Activated CD4-positive, alpha-beta T cell treated with anti-CD3 and anti-CD28 coated beads, Interleukin-2, amount 10 ng/mL, durations not matched to agents 24 days and 14 days (primary cell): ENCODE measurements at places on chromosomes 16 and 17.

DNA sequence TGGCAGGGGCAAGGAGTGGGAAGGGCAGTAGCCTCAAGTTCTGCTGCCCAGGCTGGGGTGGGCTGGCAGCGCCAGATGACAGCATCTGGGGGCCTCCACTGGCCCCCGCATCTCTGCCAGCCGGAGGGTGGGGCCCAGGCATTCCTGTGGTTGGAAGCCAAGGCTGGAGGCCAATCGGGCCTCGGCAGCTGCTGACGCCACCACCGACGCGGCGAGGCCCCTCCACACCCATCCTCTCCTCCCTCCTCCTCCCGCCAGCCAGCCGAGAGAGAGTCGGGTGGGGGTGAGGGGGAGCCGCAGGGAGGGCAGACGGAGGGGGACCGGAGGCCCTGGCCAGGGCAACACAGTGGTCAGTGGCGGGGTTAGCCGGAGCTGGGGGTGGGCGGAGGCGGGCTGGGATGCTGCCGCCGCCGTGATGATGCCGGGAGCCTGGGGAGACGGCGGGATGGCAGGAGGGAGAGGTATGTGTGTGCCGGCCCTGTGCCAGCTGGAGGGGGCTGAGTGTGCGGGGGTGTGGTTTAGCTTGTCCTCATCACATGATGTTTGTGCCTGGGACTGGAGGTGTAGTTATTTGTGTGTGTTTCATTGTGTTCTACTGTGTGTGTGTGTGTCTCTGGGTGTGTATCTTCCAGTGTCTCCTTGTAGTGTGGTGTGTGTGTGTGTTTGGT lies 36.6 kb downstream of the ARHGAP23 start:
- DNase-seq: no peak

DNA sequence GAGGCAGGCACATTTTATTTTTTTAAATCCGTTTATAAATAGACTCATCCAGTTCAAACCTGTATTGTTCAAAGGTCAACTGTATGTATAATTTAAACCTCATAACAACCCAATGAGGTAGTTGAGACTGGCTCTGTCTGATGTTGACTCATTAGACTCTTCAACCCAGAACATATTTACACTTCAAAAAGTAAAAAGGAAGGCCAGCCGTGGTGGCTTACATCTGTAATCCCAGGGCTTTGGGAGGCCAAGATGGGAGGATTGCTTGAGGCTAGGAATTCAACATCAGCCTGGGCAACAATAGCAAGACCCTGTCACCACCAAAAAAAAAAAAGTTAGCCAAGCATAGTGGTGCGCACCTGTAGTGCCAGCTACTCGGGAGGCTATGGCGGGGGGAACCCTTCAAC lies 32.5 kb upstream of the DHRS7B start:
- DNase-seq: no peak

GRCh38 chr16:57163842-57164241 lies 22.0 kb downstream of the PSME3IP1 start:
- DNase-seq: no peak

- DNase-seq: no peak
Observed at GRCh38 chr16:65964752-65965151, 401.7 kb upstream of the CDH5 start.

DNA sequence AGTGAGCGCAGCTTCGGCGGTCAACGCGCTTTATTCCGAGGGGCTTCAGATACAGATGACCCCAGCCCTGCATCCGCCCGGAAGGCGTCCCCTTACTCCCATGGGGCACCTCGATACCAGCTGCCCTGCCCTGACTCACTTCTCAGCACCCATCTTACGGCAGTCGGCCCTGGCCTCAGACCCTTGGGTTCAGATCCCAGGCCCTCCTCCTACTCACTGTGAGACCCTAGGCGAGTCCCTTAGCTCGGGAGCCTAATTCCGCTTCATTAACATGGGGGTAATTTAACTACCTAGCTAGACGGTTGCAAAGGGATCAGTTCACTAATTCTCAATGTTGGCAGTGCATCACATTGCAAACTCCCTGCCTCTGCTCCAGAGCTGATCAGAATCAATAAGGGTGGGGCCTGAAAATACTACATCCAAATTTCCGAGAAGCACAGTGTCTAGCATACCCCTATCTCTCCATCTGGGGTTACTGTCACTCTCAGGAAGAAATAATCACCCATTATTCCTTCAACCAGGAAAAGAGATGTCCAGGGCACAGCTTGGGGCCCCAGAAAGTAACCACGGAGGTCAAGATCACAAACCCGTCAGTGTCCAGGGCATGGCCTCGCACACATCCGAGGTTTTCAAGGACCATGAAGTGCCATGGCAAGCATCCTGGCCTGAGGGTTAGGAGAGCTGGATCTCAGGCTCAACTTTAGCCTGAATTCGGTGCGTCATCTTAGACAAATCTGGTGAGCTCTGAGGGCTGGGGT lies 415 bp upstream of the FLOT2 start:
- DNase-seq: no peak

GRCh38 chr16:70577256-70577698 lies 53.7 kb downstream of the SF3B3 start:
- DNase-seq: no peak

GRCh38 chr16:84768808-84769197 lies 51.0 kb upstream of the CRISPLD2 start:
- no peak for DNase-seq

- DNase-seq: no peak
Observed at GRCh38 chr17:62807812-62808575, at the start of gene MARCHF10. Gene MARCHF10 (minus strand): TSS chr17:62808314. CDS start chr17:62801735, 6,579 bp downstream.

- DNase-seq: no peak
Observed at GRCh38 chr16:68746951-68747350, 9.9 kb downstream of the CDH1 start.

- peak; percentile 76 for DNase-seq
Observed at GRCh38 chr17:59762049-59762823, 54.8 kb downstream of the VMP1 start.

DNA sequence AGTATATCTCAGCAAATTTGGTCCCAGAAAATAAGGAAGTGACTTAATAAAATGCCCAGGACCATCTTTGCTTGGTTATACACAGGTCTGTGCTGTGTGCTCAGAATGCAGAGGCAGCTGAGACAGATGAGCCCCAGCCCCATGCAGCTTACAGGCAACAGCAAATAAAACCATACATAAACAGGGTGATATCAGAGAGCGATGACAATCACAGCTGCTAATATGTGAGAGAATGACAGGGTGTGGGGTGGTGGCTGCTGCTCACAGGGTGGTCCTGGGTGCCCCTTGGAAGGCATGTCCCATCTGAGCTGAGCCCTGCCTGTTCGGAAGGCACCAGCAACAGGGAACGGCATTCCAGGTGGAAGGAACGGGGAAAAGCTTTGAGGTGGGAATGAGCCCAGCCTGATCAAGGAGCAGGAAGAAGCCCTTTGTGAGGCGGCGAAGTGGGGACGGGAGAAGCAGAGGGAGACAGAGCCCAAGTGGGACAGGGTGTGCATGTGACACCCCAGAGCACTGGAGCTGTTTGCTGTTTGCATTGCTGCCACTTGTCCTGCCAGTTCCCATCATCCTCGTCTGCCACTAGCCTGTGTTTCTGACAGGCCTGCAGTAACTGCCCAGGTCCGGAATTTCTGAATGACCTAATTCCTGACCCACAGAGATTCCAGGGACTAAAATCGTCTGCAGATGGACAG lies 150.5 kb downstream of the KATNIP start:
- DNase-seq: no peak

GRCh38 chr16:21989133-21989532 lies 11.8 kb downstream of the PDZD9 start:
- DNase-seq: no peak

DNA sequence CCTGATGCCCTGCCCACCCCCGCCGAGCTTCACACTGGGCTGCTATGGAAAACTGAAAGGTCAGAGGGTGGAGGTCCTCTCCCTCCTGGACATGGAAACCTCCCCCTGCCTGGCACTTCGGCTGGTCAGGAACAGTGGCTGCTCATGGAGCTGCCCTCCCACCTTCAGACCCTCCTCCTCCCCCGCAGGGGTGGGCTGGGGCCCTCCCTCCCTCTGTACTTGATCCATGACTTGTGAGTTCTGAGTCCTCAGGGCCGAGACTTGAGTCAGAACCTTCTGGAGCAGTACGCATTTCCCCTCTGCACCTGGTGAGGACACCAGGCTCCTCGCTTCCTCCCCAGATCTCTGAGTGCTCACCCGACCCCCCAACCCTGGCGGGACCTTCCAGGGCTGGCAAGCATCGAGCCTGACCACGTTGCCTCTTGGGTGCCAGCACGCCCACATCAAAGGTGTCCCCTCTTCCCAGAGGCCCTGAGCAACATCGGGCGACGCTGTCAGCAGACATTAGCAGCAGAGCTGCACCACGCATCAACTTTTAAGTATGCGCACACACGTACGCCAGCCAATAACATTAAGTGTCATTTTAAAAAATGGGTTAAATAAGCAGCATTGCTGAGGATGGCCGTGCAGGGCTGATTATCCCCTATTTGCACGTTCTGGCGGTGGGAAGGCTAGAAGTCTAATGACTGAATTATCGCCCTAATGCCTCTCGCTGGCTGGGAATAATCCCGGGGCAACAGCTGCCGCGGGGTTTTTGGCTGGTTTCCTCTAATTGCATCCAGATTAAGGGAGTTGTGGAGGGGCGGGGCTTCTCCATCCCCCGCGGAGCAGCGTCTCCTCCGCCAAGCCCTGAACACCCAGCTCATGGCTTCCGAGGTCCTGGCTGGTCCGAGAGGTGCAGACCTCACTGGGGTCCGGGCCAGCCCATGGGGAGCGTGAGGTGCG lies 98.0 kb downstream of the TBC1D16 start:
- no peak for DNase-seq

DNA sequence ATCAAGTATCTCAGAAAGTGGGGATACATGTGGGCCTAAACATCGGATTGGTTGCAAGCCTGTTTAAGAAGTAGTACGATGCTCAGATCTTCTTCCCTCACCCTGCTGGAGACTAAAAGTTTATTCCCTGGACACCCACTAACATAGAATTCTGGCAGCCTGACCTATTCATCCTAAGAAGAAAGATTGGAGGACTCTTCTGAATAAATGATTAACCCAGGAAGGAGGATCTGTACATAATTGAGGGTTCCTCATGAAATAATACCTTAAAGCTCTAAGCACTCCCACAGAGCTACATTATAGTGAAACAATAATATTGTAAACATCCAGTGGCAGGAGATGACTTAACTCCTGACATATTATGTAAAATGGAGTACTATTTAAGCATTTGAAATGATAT lies 111.7 kb downstream of the NLK start:
- no peak for DNase-seq

DNA sequence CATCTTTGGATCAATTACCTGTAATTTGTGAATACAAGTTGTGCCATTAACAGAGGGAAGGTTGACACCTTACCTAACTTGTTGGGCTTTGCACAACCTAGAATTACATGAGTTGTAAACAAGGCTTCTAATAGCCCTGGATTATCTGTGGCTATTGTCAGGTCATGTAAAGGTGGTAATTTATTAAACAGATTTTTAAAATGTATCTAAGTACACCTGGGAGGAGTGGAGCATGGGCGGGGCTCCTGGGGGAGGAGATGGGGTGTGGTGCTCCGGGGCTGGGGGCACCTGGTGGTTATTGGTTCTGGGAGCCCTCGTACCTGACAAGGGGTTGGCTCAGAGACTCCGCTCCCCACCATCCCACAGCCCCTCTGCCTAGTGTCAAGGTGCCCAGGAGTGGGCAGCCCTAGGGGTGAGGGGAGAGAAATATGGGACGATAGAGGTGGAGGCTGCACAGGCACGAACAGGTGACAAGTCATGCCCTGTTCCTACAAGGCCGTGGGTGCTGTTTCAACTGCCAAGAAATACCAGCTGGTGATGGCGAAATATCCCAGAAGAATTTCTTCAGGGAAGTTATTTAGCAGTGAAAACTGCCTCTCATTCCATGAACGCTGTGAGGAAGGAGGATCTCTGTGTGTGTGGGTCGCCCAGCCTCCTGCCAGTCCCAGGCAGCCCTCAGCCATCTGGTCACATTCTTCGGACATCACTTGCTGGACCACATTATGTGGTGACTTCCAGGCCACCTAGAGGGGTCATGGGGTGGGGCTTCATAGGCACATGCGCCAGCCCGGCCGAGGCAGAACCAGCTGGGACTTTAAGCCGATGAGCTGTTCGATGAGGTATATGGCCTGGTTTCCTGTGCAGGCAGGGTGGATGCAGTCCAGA lies 55.5 kb upstream of the IRX3 start:
- DNase-seq: no peak

DNA sequence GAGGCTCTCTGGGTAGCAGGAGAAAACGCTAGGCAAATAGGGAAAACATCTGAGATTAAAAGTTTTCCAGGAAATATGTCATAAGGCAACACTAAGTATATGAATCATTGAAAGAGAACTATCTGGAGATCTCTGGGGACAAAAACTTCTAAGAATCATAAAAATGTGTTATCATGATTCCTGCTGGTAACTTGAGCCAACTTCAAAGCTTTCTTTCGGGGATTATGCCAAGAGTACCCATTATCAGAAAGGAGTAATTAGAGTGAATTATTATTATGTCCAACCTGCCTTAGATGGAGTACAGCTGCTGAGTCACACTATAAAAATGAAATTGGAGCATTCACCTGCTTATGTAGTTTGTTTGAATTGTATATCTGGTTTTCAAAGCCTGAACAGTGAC lies 488.5 kb upstream of the SOX9 start:
- DNase-seq: no peak

- no peak for DNase-seq
Observed at GRCh38 chr16:55142405-55142804, 181.6 kb upstream of the IRX6 start.

GRCh38 chr17:76544546-76545365 lies 4.9 kb downstream of the PRCD start:
- DNase-seq: no peak

- no peak for DNase-seq
Observed at GRCh38 chr17:3691617-3692067, 4.3 kb downstream of the P2RX5 start.

DNA sequence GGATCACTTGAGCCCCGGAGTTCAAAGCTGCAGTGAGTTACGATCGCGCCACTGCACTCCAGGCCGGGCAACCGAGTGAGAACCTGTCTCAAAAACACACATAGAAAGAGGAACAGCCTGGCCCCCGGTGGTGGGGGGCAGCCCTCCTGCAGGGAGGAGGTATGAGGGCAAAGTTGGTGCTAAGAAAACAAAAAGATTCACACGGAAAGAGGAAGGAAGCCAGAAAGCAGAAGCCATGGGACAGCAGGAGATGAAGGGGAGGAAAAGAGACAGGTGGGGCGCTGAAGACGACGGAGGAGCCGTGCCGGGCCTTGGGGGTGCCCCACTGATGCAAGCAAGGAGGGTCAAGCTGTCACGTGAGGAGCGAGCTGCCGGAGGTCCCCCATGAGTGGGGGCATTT lies 8.2 kb upstream of the C16orf74 start:
- DNase-seq: no peak

- no peak for DNase-seq
Observed at GRCh38 chr17:11406716-11407115, 165.7 kb downstream of the SHISA6 start.

DNA sequence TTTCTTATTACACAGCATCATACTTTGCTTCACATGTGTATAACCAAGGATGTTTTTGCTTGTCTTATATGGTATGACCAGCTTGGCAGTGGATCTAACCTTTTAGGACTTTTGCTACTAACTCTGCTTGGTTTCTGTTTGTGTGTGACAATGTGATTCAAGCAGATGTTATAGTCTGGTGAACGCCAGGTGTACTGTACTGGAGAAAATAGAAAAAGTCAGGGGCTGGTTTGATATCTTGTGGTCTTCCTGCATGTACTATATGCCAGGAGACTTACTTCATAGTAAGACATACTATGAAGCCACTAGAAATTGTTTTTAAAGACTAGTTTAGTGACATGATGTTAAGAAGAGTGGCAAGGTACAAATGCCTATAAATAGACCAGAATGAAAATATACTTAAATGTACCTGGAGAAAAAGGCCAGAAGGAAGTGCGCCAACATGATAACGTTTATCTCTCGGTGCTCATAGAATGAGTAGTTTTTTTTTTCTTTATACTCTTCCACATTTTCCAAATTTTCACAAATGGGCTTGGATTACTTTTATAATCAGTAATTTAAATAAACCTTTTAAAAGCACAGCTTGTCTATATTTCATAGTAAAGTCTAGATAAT lies 112.3 kb downstream of the PRKCA start:
- no peak for DNase-seq
